ENCODE measurements at places on chromosomes 6 and 20.

GRCh38 chr6:114312931-114313330, 29.9 kb downstream of the HS3ST5 start:
- no peak for DNase-seq

GRCh38 chr20:49710971-49711666, 2.6 kb downstream of the B4GALT5 start:
- no peak for DNase-seq

DNA sequence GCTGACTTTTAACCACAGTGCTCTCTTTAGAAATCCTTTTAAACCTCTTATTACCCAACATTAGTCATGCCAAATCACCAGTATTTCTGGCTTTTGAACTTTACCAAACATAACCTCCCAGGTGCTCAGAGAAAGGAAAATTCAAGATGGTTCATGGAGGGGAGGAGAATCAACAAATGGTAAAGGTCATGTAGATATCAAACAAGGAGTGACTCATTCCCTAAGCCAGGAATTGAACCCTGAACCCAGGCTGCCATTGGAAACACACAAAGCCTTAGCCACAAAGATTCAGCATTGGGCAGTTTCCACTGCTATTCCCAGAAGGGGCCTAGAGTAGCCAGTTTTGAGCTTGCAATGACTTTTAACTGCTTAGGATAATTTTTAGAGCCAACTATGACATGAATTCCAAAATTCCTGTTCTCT, 21.6 kb upstream of the ENTPD6 start:
- DNase-seq, result no peak

- DNase-seq, result no peak
These were observed 51.6 kb upstream of the BMP6 start for GRCh38 chr6:7674291-7674690.

GRCh38 chr6:139152088-139152891, 17.4 kb downstream of the HECA start:
- no peak for DNase-seq

DNA sequence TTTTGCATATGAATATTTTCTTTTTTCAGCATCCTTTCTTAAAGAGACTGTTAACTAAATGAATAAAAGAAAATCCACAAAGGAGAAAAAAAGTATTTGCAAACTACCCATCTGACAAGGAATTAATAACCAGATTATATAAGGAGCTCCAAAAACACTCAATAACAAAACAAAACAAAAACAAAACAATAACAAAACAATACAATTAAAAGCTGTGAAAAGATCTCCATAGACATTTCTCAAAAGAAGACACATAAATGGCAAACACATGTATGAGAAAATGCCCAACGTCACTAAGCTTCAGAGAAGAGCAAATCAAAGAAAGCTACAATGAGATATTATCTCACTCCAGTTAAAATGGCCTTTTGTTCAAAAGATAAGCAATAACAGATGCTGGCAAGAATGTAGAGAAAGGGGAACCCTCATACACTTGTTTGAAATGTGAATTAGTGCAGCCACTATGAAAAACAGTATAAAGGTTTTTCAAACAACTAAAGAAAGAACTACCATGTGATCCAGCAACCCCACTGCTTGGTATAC, 1310.0 kb upstream of the EYS start:
- DNase-seq, result no peak

GRCh38 chr20:63738687-63739129, 868 bp upstream of the SLC2A4RG start:
- no peak for DNase-seq

DNA sequence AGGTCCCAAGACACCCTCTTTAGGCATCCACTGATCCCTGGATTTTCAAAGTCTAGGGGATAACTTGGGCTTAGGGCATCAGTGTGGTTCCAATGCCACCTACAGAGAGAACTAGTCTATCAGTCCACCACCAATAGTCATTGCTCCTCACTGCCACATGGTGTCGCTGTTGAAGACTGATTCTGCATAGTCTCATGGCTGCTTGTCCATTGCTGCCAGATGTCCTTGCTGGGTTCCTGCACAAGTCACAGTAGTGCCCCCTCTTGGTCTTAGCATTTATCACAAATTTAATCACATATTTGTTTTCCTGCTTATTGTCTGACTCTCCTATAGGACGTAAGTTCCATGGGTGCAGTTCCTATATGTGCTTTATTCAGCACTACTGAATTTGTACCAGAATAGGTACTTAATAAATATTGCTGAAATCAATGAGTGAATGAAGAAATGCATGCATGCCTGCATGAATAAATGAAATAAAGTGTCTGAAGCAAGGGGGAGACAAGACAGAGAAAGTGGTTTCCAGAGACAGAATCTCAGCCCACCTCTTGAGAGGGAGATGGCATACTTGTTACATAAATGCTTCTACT, 45.9 kb upstream of the RALY start:
- DNase-seq, result no peak

DNA sequence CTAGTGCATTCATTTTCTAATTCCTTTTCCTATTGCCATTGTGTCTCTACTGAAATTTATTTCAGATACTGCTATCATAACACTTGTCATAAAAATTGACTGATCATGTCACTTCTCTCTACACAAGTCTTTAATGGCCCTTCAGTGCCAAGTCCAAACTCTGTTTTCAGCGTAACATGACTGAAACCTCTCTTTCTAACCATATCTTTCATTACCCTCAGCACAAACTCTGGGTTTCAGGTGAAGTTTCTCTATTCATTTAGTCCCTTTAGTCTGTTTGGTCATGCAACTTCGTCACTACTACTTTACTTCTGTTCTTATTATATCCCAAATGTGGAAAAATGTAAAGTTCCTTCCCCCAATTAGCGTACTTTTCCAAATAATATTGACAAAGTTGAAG, 234.9 kb downstream of the OGFRL1 start:
- no peak for DNase-seq

GRCh38 chr6:34350137-34350933, 42.1 kb downstream of the NUDT3 start:
- DNase-seq, result no peak

GRCh38 chr6:156840136-156840535, 63.0 kb downstream of the ARID1B start:
- no peak for DNase-seq

DNA sequence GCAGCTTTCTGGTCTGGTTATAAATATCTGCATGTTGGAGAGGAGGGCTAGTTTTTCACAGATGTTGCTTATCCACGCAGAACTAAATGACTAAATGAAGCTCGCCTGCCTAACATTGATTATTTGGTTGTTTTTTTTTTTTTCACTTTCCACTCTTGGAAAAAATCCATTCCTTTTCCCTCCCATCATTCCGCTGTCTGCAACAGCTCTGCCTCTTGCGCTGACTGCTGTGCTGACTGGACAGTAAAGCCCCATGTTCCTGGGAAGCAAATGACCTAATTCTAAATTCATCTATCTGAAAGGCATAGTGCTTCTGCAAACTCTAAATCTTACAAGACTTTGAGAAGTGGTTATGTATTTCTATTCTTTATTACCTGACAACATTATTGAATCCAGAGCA, 255.5 kb upstream of the PLN start:
- no peak for DNase-seq

- no peak for DNase-seq
These were observed 420.6 kb upstream of the MMS22L start for GRCh38 chr6:97703661-97704060.

DNA sequence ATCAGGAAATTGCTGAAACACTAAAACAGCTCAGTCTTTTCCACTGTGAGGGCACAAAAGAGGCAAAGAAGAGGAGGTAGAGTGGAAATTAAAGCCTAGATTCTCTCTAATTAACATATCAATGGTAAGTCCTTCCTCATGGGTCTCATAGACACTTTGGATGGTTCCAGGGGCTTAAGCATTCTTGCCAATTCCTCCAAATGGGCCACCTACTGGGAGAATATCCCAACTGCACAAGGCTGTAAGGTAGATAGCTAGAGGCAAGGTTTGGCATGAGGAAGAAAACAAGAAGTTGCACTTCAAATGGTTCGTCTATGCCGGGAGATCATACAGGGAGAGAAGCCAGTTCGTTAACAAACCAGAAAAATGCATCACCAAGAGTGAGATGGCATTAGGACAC, 107.6 kb upstream of the KHDRBS2 start:
- DNase-seq, result no peak

DNA sequence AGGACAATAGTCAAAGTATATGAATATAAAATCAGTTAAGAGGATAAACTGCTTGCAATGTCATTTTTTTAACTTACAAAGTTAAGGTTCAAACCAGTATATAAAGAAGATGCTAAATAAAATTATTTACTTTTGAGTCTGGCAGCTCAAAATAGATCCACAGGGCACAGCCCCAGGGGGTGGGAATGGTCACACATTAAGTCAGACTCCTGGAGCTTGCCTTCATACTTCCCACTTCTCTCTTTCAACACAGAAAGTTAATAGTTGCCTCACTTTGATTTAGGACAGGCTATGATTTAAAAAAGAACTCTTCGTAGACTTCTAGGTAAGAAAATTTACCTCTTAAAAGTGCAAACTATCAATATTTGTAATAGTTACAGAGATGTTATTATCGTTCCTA, 158.3 kb upstream of the RUNX2 start:
- DNase-seq, result no peak

DNA sequence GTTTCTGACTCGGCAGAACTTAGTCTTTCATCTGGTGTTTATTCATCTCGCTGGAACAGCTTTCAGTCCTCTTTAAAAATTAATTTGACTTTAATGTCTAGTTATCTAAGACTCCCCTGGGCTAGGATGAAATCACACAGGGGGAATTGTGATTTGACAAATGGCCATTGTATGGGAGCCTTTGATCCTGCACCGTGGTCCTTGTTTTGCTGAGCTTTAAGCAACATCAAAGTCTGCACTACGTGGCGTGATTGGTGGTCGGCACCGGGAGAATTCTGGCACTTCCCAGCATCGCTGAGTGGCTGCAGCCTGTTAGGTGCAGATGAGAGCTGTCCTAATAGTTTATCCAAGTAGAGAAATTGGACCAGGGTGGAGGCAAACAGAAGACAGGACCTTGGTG, 146.9 kb downstream of the TBC1D7 start:
- DNase-seq, result no peak

- no peak for DNase-seq
These were observed 25.0 kb upstream of the RNF144B start for GRCh38 chr6:18362058-18362561.

Data from GM06990 (cell line).